ENCODE measurements at places on chromosomes 4 and X.

DNA sequence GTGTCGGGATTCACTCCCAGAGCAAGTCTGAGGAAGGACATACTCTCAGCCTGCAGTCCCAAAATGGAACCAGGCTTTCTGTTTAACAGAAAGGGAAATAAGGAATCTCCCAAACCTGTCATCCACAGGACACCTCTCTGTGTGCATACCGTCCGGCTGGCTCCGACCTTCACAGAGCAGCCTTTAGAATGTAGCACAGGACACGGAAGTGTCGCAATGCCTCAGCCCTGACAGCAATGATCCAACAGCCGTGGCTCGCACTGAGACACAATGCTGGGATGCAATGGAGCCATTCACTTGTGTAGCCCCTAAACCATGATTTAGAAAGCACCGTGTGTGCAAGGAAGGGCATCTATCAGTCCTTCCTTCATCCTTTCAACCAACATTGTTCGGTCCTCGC, 15.5 kb upstream of the HELT start:
- no peak for DNase-seq

GRCh38 chrX:136268051-136269048, 17.1 kb upstream of the MAP7D3 start:
- no peak for DNase-seq

DNA sequence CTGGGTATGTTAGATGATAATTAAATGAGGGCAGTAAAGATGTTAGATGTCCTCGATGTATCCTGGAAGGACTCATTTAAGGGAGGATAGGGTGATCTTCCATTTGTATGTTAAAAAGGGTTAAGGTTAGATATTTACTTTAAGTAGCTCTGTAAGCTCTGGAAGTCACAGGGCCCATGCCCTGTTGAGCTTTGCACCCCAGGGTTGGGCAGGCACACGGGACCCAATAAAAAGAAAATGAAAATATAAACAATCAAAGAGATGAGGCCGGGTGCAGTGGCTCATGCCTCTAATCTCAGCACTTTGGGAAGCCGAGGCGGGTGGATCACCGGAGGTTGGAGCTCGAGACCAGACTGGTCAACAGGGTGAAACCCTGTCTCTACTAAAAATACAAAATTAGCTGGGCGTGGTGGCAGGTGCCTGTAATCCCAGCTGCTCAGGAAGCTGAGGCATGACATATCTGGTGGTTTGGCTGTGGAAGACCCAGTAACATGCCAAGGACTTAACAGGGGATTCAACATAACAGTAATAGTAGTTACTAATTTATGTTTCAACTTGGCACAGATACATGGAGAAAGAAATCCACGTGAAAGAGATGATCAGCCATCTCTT, 16.9 kb upstream of the PHEX start:
- no peak for DNase-seq

DNA sequence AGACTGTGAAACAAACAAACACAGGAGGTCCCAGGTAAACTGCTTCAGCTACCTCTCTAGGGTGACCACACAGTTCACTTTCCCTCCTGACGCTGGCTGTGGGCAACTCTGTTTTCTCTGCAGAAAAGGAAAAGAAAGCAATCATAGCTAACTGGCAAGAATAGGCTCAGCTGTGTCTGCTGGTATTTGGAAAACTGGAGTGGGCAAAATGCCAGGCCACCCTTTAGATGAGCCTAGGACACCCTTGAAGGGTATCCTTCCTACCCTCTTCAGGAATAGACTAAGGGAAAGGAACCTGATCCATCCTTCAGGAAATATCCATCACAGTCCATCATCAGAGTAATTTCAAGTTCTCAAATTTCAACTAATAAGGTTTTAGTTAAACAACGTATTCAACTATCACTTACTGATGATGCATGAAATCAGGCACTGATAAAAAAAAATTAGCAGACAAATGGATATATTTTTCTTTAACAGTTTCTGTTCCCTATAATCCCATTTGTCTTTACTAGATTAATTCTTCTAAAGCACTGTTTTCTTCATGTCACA, 60.9 kb downstream of the CAMK2D start:
- DNase-seq: no peak
